Foreskin melanocyte (primary cell): ENCODE measurements at places on chromosomes 2 and 18.
A peak's percentile ranks its signal among the peaks of the same experiment; 100 is the strongest.

DNA sequence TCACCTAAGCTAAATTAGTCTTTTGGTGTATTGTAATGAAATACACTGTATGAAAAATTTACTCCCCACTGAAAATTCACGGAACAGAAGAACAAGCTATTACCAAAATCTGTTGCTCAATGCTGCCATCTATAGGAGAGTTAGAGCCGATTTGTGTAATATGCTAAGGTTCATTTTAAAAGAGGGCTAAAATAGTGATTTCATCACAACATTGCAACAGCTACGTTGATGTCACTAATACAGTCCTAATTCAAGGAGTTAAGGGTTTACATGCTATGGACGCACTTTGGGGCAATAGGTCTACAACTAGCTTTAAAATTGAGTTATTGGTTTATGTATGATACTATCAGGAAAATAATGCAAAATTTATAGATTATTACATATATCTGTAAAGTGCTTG is 3.0 kb upstream of the IRS1 start:
- peak; percentile 52 for DNase-seq

DNA sequence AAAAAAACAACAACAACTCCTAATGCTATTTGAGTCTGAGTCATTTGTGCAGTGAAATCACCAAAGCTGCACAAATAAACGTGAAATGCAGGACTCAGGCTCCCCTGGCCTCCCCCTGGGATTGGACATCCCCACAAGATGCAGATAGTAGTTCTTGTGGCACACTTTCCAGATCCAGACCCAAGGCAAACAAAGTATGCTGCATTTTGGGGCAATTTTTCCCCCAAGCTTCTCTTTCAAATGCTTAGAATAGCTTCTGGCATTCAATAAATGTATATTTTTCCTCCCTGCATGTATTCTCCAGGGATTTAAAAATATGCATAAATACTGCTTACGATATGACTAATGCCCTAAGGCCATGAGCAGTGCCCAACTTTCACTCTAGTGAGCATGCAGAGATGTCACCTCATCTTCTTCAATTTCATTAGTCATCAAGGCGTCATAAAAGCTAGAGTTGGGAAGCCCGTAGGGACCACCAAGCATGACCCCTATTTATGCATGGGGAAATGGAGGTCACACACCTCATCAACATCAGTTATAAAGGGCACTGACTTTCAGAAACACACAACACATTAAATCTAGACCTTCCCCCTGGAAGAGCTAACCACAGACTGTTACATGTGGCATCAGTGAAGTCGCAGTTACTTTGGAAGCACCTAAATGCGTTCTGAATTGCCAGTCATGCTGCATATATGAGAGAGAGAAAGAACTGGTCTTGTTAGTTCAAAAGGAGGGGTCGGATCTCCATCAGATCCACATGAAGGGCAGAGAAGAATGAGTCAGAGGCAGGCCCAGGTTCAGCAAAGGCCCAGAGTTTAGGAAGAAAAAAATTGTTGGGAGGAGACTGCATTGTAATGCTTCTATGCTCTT is 374.1 kb downstream of the LPIN1 start:
- DNase-seq = no peak

- DNase-seq = no peak
Measured at GRCh38 chr18:45402485-45403056, 212.7 kb upstream of the SLC14A2 start.

- DNase-seq = no peak
Measured at GRCh38 chr2:30301551-30301950, 70.2 kb downstream of the LBH start.

DNA sequence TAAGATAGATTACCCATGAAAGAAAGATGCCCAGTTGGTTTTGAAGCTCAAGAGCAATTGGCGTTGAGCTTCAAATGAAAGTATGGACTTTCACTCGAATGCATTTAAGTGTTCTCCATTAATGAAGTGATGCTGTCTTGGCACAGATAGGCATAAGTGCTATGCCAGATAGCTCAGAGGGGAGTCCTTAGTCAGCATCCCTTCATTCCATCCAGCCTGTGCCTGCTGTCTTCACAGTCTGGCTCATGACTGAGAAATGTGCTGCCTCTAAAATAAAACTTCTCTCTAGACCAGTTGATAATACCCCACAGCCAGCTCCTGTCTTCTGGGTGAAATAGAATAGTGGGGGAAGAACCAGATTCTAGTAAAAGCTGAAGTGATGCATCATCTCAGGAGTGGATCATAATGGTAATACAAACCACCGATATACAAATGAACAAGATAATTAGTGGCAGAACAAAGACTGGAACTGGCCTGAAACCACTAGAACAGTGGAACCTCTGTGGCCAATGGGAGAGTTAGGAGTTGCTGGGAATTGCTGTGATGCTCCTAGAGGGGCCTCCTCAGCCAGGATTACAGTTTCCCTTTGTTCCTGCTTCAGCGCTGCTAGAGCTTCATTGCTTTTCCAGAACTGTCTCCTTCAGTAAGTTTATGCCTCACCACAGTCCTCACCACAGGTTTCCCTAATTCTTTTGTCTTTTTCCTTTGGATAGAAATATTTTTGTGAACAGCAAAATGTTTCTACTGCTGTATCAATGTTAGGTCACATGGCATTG is 359.3 kb downstream of the KIAA1328 start:
- peak; percentile 4 for DNase-seq

GRCh38 chr18:75678627-75679026 is 251.1 kb upstream of the SMIM21 start:
- DNase-seq = no peak

- DNase-seq = no peak
Measured at GRCh38 chr2:234626566-234627130, 129.8 kb upstream of the ARL4C start.

DNA sequence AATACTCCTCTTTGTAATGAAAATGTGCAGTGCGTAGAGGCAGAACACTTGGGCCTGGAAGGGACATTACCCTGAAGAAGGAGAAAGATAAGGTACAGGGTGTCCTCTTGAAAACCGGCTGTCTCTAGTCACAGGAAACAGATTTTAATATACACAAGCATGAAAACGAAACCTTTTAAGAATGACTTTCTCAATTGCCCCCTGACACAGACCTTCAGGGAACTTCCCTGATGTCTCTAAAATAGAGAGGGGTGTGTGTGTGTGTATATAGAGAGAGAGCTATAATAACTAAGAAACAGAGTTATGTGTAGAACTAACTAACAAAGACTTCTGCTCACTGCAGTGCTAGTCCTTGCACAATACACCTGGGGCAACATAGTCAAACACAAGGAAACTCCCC is 780.0 kb downstream of the CNTNAP5 start:
- DNase-seq = no peak

GRCh38 chr2:233901367-233901766 is 15.8 kb upstream of the TRPM8 start:
- no peak for DNase-seq

- no peak for DNase-seq
Measured at GRCh38 chr2:182359027-182359989, 67.5 kb downstream of the PDE1A start.

DNA sequence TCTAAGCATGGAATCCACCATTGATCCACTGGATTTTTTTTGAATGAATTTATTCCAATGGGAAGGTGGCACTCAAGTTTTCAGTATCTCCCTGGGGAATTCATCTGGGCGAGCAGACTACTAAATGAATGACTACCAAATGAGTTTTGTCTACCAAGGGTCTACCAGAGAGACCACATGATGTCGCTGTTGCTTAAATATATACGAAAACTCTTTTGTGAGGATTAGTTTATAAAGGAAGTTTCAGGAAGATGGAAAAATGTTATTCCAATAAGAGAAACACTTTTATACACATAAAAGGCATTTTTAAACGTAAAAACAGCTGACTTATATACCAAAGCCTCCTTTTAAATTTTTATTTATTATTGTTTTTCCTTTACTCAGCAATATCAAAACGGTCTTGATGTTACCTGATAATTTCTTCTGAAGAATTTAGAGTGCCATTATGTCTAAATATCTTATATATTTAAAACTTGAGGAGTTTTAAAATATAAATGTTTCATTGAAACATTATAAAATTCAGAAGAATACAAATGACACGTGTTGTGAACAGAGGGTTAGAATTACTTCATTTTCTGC is 139.7 kb downstream of the HRH4 start:
- peak; percentile 29 for DNase-seq

GRCh38 chr2:121969166-121969565 is 213.7 kb downstream of the TSN start:
- no peak for DNase-seq

GRCh38 chr18:3525870-3526420 is 76.0 kb downstream of the TGIF1 start:
- DNase-seq = no peak

DNA sequence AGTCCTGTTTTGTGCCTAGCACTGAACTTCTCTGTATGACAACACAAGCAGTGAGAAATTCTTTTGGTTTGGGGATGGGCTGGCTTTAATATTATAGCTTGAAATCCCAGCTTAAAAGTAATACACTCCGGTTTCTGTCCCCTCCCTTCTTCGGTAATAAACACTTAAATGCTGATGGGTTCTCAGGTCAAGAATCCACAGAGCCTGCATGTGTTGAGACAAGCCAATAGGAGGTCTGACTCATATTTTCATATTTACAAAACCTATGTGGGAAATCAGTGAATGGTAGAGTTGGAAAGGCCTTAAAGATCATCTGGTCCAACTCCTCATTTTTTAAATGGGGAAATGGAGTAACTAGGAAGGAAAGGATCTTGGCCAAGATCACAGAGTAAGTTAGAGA is 47.5 kb downstream of the VSNL1 start:
- no peak for DNase-seq

GRCh38 chr2:120342446-120342845 is 3.5 kb upstream of the INHBB start:
- no peak for DNase-seq

DNA sequence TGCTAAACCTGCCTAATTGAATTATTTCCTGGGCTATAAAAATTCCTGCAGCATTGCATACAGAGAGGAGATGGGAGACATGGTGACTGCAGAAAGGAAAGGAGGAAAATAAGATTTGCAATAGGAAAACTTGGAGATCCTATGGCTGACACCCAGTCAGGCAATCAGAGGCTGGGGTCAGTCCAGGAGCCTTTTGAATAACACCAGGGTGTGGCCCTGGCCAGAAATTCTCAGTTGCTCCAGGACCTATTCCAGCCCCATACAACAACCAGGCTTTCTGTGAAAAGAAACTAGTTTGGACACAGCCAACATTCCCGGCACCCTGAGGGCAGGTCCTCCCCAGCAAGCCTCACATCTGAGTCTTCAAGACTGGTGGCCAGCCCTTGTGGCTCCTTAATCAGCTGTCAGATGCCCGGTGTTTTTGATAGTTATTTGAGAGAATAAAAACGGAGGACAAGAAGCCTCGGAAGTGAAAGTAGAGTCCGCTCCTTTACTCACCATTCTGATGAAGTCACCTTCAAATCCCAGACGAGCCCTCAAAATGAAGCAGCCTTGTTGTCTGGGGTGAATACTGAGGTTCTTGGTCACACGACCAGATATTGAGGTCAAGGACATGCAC is 31.1 kb upstream of the GMCL1 start:
- no peak for DNase-seq

- DNase-seq = no peak
Measured at GRCh38 chr2:55948176-55948923, 24.8 kb upstream of the EFEMP1 start.

DNA sequence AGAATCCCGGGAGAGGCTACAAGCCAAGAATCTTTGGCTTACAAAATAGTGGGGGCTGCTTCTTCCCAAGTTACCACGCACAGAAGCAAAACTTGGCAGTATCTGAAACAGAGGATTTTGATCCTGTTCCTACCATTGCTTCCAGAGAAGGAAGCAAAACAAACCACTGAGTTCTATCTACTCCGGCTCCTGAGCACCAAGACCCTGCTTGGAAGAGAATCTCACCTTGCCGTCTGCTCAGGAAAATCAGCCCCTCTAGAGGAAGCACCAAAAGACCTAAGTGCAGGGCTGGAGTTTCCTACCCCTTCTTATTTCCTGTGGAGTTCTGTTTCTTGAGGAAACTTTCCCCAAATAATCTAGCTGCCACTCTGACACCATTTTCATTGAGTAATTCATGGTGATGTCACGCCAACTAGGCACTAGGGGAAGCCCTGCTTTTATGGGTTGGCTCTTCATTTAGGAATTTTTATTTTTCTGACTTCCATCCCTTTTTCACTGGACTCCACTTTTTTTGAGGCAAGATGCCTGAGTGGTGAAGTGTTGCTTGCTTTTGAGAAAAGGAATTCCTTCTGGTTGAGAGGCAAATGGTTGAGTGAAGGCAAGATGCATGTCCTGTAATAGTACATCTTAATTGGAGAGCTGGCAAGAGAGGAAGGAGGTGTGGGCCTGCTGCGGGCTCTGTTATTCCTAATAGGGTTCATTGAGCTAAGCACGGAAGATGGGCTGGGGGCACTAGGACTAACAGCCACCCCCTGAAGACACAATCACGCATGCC is 36.8 kb upstream of the EML4 start:
- no peak for DNase-seq

DNA sequence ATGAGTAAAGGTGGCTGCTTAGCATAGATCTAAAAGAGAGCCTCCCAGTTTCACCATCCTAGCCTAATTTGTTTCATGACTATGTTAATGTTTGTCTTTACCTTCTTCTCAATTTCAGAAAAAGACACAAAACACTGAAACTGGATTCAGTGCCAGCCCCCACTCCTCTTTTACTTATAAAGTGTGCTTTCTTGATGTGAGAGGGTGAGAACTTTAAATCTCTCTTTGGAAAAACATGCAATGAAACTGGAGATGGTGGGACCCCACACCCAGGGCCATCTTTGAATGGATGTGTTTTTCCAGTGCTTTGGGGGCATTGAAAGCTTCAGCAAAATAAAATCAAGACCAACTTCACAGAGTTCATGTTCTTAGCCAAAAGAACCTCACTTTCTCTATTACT is 185.9 kb downstream of the CYRIA start:
- DNase-seq = no peak

- no peak for DNase-seq
Measured at GRCh38 chr2:127579231-127579630, 43.7 kb downstream of the MYO7B start.

DNA sequence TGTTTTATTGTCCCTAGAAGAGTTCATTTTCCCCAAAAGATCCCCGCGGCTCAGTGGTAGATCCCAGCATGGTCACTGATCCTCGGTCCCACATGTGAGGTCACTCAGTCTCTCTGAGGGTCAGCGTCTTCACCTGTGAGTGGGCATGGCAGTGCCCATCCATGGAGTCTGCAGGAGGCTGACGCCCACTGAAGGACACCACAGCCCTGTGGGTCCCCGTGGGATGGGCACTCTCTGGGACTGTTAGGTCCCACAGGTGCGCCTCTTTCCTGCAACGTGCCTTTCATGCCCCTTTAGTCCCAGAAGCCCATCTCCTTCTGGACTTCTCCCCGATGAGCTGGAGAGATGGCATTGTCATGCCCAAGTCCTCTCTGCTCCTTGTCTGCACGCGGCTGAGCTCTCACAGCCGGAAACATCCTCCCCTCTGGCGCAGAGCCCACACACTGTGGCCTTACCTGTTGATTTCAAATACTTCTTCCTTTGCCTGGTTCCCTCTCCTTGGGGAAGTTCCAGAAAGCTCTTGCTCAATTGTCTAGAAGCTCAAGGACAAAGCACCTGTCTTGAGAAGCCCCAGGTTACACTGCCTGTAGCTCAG is 75.9 kb downstream of the PTGR3 start:
- no peak for DNase-seq

GRCh38 chr2:174554529-174555150 is 43.0 kb downstream of the WIPF1 start:
- no peak for DNase-seq

- DNase-seq = no peak
Measured at GRCh38 chr18:69935319-69936190, 12.1 kb downstream of the CD226 start.

- no peak for DNase-seq
Measured at GRCh38 chr2:220785178-220785577, 786.9 kb downstream of the EPHA4 start.
